Stimulated activated CD4-positive, alpha-beta T cell treated with anti-CD3 and anti-CD28 coated beads, Interleukin-1b, Interleukin-23, amount 100 ng/mL, for 4 hours (primary cell): ENCODE measurements at places on chromosomes 5 and 9.

DNA sequence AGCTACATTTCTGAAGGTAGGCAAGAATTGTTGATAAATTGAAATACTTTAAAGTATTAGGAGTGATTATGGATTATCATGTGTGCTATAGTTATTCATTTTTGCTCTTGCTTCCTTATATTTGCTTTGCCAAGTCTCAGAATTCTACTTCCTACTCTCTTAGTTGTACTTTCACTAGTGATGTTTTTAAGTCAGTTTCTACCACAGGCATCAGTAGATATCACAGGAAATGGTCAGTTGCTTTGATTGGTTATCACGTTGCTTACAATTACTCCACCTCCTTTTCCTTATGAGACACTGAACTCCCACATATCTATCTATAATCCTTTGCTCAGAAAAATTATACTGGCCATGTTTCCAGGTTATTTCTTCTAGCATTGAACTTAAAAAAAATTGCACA lies 472.8 kb downstream of the DMRTA1 start:
- DNase-seq: no peak

DNA sequence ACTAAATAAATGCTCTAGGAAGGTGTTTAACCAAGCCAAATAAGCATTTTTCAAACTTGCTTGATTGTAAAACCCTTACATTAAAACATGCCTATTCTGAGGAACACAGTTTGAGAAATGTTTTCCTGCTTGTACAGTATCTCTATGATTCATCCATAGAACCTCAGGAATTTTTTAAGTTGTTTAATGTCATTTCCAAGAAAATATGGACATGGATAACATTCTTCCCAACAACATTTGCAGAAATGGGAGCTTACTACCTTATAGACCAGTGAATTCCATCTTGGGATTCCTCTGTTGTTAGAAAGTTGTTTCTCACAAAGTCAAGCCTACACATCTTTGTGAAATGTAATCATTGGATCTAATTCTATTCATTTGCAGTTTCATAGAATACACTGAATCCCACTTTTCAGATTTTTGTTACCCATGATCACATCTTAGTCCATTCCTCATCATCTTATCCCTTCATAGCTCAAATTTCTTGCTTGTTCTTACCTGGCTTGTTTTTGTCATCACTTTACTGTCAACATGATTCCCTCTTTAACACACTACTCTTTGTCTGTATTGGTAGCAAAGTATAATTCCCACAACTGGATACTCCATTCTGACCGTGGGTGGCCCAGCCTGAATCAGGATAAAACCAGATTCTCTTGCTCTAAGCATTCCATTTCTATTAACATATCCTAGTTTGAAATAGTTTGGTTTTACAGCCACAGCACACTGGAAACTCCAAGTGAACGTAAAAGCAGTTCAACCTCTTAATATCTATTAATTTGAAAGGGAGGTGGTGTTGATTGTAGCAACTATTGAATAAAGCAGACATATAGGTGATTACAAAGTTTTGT lies 49.4 kb upstream of the PAPPA start:
- DNase-seq: no peak

- no peak for DNase-seq
These were observed 166.6 kb upstream of the HCN1 start for GRCh38 chr5:45862763-45863162.

GRCh38 chr5:134511796-134512660 lies 13.4 kb upstream of the JADE2 start:
- DNase-seq: no peak

DNA sequence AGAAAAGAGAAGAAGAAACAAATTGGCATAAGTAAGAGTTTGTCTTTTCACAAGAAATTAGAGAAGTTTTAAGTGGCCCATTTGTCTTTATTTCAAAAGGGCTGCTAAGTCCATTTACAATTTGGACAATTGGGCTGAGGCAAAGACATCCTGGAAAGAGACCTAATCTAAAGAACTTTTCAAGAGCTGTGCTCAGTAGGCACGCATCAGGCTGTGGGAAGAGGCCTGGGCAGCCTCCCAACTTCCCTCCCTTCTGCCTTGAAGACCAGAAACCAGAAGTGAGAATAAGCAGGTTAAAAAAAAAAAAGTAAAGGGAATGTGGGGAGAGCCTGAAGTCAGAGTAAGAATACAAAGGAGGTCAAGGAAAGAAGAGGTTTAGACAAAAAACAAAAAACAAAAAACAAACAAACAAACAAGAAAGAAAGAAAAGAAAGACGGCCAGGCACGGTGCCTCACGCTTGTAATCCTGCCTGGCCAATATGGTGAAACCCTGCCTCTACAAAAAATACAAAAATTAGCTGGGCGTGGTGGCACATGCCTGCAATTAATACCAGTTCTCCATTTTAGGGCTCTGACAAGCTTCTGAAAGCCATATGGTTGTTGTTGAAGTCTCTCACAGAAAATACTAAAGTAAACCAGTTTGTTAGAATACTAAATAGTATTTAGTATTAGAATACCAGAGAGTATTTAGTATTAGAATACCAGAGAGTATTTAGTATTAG lies 48.0 kb upstream of the CEP78 start:
- no peak for DNase-seq

DNA sequence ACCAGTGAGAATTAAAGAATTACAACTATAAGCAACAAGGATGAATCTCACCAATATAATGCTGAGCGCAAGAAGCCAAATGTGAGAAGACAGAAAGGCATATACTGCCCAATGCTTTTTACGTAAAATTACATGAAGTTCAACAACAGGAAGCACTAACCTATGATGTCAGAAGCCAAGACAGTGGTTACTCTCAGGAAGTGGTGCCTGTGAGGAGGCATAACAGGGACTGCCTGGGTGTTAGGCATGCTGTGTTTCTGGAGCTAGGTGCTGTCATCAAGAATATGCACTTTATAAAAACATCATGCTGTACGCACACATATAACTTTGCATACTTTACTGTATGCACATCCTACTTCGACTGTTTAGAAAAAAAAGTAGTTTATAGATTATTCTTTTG lies 30.1 kb downstream of the FRMD3 start:
- no peak for DNase-seq

GRCh38 chr9:137273611-137274320 lies 3.8 kb upstream of the TOR4A start:
- no peak for DNase-seq

DNA sequence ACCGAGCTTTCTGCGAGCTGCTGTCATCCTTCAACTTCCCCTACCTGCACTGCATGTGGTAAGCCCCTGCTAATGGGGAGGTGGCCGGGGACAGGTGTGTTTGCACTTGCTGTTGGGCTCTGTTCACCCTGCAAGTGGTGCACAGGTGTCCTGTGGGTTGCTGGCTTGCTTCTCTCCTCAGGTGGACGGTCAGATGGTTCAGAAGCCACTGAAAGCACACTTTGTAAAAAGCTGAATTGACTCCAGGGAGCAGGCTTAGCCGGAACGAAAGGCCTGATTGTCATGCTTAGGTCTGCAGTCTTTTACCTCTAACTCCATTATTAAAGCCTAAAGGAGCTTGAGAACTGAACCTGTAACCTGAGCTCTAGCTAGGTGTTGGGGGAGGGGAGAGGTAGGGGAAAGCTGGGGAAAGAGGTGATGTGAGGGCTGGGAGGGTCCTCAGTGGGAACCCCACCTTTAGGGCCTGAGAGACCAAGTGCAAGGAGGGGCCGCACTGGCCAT lies 37.6 kb downstream of the ACER2 start:
- no peak for DNase-seq

DNA sequence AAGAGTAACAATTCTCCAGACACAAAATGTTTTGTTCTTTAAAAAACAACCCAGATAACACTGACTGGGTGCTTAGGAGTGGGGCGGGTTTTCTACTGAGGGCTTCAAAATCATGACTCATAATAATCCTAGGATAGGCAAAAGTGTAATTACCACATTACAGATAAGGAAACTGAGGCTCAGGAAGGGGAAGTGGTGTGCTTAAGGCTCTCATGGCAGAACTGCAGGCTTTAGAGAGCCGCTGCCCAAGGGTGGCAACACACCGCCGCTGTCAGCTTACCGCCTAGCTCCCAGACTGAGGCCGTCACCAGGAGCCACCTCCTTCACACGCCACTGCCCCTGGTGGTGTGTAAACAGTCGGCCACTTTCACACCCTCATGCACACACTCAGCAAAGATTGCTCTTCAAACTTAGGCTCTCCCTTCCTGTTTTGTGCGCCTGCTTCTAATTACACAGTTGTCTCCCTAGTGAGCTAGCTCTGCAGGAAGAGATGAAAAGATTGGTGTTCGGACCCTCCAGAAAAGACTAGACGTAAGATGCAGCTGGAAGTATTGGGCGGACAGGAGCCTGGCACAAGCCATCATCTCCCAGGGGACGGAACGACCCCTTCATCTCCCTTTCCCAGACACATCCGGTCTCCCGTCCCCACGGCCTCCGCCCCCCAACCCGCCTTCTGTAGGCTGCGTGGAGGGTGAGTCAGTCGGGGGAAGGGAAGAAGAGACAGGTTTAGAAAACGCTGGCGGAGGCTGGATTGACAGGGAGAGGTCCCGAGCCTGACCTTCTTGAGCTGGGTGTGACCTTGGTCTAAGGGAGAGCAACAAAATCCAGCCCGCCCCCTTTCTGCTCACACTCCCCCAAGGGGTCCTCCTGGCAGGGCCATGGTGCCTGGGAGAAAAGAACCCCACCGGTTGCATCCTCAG lies 162.7 kb downstream of the SYK start:
- DNase-seq: no peak

- DNase-seq: no peak
These were observed 334.1 kb downstream of the ZSWIM6 start for GRCh38 chr5:61666064-61666621.

DNA sequence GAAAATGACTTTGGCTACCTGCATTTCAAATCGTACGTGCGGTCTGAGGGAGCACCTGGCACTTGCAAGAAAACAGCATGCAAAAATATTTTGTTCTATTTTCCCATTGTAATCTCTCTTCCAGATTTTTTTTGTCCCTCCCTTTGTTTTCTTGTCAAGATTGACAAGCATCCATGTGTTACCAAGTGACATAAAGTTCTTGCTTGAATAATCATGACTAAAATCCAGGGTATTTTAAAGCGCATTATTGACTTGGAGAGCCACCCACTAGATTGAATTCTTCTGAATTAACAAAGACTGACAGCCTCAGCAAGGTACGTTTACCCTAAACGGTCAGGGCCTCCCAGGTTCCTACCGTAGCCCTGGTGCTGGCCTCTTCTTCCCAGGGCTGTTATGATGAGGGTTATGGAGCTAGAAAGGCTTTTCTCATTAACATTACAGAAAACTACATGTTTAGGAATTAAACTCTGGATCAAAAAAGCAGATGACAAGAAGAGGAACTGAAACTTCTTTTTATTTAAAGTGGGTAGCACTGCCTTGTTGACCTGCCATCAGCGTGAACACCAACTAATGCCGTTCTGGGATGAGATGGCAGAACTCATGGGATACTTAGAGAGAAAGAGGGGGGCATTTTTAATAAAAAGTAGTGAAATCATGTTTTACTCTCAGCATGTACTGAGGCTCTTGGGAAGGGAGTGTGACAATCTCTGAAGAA lies 297.0 kb downstream of the EFNA5 start:
- no peak for DNase-seq

- DNase-seq: no peak
These were observed 54.6 kb upstream of the GABRA6 start for GRCh38 chr5:161630948-161631347.

DNA sequence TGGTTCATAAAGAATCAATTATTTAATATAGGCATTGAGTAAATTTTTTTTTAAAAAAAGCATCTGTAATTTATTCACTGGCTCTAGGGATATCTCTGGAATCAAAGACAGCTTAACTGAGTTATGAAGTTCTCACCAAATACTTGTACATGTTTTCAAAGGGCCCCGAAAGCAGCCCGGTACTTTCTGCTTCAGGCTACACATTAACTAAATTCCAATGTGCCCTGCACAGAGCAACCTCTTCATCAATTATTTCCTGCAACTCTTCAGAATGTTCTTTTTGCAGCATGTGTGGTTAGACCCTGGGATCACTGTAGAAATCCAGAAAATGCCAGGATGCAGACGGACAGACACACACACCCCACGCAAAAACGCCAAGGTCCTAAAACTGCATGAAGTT lies 209.0 kb downstream of the EFNA5 start:
- DNase-seq: no peak

- DNase-seq: peak; percentile 52
These were observed 25.5 kb upstream of the STXBP1 start for GRCh38 chr9:127586537-127586936.

GRCh38 chr9:113973963-113974413 lies 97.9 kb downstream of the ZNF618 start:
- no peak for DNase-seq

- no peak for DNase-seq
These were observed 728.9 kb downstream of the MAT2B start for GRCh38 chr5:164234321-164234720.

DNA sequence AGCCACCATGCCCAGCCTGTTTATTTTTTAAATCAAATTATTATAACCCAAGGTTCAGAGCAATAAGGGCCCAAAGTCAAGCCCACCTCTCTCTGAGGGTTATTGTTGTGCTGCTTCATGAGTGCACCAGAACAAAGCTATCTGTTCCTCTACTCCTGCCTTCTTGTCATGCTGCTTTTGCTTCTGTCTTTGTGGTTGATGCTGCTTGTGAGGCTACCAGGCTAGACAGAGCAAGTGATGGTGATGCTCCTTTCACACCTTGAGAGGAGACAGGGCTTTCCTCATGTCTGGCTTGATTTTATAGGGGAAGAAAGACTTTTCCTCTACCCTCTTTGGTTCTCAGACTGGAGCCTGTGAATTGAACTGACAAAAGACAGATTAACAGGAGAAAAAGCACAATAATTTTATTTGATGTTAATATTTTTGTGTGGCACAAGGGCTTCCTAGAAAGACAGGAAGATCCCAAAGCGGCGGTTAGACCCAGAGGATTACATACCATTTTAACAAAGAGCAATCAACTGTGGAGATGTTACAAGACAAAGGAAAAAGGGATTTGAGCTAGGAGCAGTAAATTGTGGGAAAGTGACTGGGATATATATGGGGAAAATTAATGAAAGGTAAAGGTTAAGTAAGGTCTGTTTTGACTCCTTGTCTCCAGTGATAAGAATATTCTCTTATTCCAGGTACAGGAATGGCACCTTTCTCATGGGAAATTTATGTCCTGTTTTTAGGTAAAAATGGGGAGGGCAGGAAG lies 4.4 kb upstream of the CD180 start:
- no peak for DNase-seq

GRCh38 chr5:83848941-83849340 lies 128.3 kb upstream of the HAPLN1 start:
- no peak for DNase-seq

DNA sequence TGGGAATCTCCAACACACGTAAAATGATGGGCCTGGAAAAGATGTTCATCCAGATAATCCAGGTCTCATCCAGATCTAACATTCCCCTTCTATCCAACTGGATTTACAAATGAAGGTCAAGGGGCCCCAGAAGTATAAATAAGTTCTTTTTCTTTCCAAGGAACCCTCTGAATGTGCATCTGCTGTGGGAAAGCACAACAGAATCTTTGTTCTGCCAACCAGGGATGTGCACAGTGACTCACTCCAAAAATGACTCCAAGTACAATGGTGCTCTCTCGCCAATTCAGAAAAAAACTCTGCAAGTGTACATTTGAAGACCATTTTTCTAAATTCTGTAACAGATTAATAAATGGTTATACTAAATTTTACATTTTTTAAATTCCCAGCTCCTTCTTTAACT lies 12.4 kb downstream of the RAPGEF6 start:
- DNase-seq: no peak
